Stimulated activated CD8-positive, alpha-beta memory T cell treated with anti-CD3 and anti-CD28 coated beads, Interleukin-7, amount 100 ng/mL, for 1 hour (primary cell): ENCODE measurements at places on chromosomes 16 and 17.

GRCh38 chr17:77863814-77864161 is 94.7 kb upstream of the TNRC6C start:
- no peak for DNase-seq

GRCh38 chr17:10738521-10739258 is 8.9 kb upstream of the TMEM220 start:
- no peak for DNase-seq

DNA sequence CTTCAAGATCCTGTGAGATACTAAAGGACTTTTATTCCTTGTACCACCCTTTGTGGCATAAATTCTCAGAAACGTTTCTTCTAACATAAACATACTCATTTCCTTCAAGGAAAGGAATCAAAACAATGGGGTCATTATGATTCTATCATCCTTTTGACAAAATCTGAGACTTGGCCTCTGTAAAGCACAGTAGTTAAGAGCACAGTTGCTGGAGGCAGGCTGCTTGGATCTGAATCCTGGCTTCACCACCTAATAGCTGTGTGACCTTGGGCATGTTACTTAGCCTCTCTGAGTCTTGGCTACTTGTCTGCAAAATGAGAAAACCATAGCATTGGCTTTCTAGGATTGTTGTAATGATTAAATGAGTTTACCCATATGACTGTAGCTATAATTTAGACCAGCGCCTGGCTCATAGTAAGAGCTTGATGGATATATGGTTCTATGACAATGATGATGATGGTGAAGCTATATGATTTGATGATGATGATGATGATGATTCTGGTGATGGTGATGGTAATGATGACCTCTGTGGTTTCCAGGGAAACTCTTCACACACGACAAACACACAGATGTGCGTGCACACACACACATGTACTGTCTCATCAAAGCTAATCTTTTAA is 6.1 kb upstream of the KRT31 start:
- no peak for DNase-seq

DNA sequence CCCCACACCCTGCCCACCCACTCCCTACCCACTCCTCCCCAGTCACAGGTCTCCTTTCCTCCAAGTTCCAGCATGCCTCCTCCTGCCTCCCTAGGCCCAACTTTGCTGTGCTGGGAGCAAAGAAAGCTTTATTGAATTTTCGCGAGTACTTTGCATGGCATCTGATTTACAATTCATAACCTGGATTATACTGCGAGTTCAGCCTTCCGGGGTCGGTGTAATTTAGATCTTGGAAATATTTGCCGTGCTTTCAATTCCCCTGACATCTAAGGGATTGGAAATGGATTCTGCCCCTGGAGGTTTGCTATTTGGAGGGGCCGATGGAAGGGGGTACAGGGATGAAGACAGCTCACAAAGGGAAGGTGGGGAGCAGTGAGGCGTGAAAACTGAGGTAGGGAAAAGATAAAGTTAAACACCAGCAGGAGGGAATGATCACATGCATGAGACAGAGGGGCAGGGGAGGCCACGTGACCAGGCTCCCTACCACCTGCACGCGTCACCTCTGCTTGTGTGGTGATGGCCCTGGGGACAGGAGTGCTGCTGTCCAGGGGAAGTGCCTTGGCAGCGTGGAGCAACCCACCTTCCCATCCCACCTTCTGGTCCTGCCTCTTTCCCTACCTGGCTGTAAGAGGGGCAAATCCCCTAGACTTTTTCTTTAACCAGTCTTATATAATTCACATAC is 132.3 kb upstream of the RPL38 start:
- DNase-seq: no peak

GRCh38 chr17:17141279-17141678 is 64.9 kb downstream of the PLD6 start:
- DNase-seq: no peak

DNA sequence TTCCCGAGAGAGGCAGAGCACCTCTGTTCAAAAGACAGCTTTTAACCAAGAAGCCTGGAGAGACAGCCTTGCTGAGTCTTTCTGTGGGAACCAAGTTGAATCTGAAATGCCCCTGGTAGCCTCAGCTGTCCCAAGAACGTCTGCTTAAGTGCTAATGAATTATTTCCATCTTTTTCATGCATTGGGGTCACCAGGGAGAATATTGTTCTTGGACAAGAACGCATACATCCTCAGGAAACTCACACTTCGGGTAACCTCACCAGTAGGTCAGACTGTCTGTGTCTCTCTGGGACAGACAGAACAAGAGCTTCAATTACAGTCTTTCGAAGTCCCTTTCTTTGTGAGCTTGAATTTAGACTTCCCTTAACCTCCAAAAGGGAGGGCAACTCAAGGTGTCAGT is 134.6 kb upstream of the ADAMTS18 start:
- no peak for DNase-seq

- DNase-seq: no peak
These were observed 139.4 kb downstream of the CCDC182 start for GRCh38 chr17:57605675-57606105.

DNA sequence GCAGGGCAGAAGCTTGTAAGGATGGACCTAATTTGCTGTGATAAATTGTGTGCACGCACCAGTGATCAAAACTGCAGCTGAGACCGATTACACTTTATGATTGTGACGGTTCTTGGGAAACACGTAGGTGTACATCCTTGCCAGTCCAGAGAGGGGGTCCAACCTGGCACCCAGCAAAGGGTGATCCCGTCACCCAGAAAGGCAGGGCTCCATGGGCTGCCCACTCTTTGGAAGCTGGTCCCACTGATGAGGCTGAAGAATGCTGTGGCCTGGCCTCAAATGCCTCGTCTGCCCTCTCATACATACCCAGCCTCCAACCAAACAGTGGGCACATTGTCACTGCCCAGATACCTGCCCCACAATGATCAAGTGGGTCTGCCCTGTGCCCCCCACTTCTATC is 132.0 kb downstream of the C16orf78 start:
- DNase-seq: no peak

- DNase-seq: no peak
These were observed 6.1 kb upstream of the EIF1 start for GRCh38 chr17:41682631-41683030.

GRCh38 chr17:66491213-66491612 is 188.8 kb downstream of the PRKCA start:
- DNase-seq: no peak

DNA sequence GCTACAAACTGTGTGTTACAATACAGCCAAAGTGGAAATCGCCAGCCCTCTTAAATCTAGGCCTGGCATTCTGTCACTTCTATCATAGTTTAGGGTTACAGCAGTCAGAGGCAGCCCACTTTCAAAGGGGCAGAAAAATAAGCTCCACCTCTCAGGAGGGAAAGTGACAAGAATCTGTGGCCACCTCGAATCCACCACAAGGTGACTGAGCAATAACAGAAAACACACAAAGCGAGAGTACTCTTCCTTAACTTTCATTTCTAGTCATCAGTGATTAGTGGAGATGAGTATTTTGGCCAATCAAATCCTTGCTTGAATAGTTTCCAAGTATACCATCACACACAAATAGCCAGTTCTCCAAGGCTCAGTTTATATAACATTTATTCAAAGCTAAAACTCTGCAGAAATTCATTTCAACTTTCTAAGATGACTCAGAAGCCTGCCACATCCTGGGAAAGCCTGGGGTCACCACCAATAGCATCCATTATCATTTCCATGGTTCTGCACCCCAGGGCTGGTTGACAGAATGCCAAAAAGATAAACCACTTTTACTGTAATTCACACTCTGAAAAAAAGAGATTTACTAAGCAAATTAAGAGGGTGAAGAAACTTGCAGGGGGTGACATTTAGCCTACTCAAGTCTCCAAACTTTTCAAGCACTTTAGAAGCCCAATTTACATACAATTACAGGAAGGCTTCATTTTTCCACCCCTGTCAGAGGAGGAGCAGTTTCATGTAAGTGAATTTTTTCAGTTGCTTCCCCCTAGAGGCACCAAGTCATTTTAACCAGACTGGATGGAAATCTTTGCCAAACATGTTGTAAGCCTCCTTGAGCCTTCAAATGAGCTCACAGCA is 66.8 kb downstream of the SALL1 start:
- DNase-seq: no peak

GRCh38 chr17:19378416-19379360 is at the start of gene MAPK7:
Gene MAPK7 (plus strand): TSS chr17:19378498. CDS start chr17:19378901, 403 bp downstream.
- DNase-seq: no peak

- DNase-seq: no peak
These were observed 856 bp upstream of the SCPEP1 start for GRCh38 chr17:56976941-56977608.

DNA sequence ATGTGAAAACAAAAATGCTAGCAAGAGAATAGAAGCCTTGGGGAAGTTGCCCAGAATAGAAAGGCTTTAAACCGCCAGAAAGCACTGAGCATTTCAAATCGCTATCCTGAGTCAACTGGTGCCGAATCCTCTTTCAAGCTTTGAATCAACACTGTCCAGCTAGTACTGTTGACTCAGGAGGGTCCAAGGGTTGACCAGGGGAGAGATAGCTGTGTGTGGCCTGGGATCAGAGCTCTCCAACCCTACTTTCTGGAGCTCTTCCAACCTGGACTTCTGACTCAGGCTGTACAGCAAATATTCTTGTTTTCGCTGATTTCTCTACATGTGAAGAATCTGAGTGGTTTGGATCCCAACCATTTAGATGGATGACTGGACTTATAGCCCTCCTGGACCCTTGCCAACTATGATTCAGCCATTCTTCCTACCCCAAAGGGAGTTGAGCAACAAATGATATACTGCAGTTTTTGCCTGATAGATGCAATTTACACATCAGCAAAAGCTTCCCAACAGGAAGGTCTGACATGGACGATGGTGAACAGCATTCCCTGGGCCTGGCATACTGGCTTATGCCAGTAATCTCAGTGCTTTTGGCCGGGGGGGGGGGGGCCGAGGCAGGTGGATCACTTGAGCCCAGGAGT is 154.0 kb upstream of the SDK2 start:
- DNase-seq: no peak

GRCh38 chr17:351449-351738 is 1.2 kb downstream of the RPH3AL start:
- no peak for DNase-seq

DNA sequence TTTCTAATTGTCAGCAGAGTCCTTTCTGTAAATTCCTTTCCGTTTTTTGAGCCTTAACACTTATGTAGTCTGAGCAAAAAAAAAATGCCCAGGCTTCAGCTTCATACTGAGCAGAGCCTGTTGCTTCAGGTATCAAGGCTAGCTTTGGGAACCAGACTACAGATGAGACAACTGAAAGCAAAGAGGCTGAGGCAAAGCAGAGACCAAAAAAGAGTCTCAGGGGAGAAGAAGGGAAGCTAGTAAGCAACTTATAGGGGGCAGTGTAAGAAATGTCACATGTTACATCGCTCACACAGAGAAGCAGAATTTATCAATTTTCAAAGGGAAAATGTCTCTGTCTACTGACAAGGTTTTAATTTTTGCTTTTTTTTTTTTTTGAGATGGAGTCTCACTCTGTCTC is 3.3 kb downstream of the HASPIN start:
- no peak for DNase-seq

- DNase-seq: no peak
These were observed 13.0 kb upstream of the SALL1 start for GRCh38 chr16:51163894-51164566.

DNA sequence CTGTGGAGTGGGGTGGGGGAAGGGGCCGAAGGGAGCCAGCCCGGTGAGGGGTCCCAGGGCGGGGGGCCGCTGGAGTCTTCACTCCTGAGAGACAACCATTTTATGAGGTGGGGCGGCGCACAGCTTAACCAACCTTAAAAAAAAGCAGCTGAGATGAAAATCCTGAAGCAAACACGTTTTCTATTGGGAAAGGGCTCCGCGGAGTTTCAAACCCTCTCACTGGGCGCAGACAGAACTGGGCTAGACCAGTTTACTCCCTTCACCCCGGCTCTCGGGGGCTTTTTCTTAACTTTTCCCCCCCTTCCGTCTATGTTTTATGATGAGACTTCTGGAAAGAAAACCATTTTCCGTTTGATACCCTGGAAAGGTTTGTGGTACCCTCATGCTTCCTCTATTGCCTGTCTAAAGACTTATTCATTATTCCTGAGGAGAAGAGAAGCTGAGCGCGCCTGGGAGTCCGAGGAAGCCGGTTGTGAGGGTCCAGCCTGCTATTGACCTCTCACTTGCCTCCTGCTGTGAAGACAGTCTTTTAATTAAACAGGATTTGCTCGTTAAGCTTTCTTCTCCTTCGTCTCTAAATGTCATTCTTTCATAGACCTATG is 482 bp upstream of the SSH2 start:
- DNase-seq: no peak

- DNase-seq: no peak
These were observed 33.3 kb upstream of the METTL9 start for GRCh38 chr16:21565861-21566669.
